ENCODE measurements at places on chromosomes 2 and 18.

GRCh38 chr2:101328474-101329007, 20.0 kb upstream of the RNF149 start:
- DNase-seq, result peak; percentile 32

DNA sequence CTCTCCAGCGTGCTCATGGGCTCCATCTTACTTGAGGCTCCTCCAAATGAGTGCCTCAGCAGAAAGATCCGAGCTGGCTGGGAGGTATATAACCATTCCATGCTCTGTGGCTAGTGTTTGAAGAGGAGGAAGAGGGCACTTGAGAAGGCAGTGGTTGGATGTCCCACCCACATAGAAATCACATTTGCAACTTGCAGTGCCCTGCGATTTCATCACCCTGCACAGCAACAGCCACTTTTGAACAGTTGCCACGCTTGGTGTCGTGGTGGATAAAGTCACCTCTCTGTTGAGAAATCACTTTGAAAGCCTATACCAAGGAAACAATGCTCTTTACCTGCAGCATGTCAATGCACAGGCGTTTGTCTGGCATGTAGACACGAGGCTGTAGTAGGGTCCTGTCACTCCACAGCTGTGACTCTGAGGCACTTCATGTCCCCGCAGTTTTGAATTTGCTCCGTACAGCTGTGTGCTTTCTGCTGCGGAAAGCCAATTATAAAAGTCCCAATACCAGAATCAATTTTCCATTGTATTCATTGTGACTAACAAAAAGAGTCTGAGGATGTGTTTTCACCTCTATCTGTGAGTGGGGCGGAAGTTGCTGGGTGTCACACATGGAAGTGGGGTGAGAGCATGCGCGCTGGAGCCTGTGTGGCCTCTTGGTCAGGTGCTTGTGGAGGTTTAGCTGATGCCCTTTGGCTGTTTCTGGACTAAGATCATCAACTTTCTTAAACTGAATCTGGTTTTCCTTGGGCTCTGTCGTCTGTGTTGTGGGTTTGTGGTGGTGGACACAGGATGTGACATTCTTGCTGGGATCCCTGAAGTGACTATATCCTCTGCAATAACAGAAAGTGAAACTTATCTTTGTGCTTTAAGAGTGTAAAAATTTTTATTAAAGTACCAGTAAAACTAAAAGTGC, 2.8 kb downstream of the CNDP2 start:
- peak; percentile 68 for DNase-seq

- no peak for DNase-seq
Observed at GRCh38 chr2:142435847-142436246, 305.0 kb upstream of the LRP1B start.

- DNase-seq, result no peak
Observed at GRCh38 chr2:109157563-109158105, 28.6 kb downstream of the SH3RF3 start.

GRCh38 chr2:117058366-117058765, 756.1 kb upstream of the DDX18 start:
- DNase-seq, result no peak
